Activated CD4-positive, alpha-beta memory T cell treated with anti-CD3 and anti-CD28 coated beads for 36 hours (primary cell): ENCODE measurements at places on chromosomes 16 and 17. TPM values are rescaled to one million over a fixed set of nuclear protein-coding genes. Genes with fewer than 3 reads are reported as not detected.
A peak's percentile ranks its signal among the peaks of the same experiment; 100 is the strongest.

- H3K27me3 ChIP-seq, result no peaks in the 10 kb centered on the region
- peaks cover 64% of the 10 kb centered on the region for H3K4me1 ChIP-seq
- no peak for DNase-seq
- H3K36me3 ChIP-seq, result peaks cover 3% of the 10 kb centered on the region
- no peak overlapping the region for H3K4me3 ChIP-seq
Measured at GRCh38 chr17:82878527-82878926, 38.7 kb upstream of the ZNF750 start.

GRCh38 chr17:33653399-33653788, 360.3 kb upstream of the ASIC2 start:
- DNase-seq, result no peak
- no peak overlapping the region for H3K4me3 ChIP-seq
- H3K27ac ChIP-seq, result no peak overlapping the region
- H3K36me3 ChIP-seq, result no peaks in the 10 kb centered on the region

GRCh38 chr16:85041219-85042166, 13.9 kb downstream of the KIAA0513 start:
- no peak overlapping the region for H3K4me3 ChIP-seq
- no peaks in the 10 kb centered on the region for H3K27me3 ChIP-seq
- no peak for DNase-seq
- no peak overlapping the region for H3K27ac ChIP-seq
- H3K36me3 ChIP-seq, result peaks cover 7% of the 10 kb centered on the region

DNA sequence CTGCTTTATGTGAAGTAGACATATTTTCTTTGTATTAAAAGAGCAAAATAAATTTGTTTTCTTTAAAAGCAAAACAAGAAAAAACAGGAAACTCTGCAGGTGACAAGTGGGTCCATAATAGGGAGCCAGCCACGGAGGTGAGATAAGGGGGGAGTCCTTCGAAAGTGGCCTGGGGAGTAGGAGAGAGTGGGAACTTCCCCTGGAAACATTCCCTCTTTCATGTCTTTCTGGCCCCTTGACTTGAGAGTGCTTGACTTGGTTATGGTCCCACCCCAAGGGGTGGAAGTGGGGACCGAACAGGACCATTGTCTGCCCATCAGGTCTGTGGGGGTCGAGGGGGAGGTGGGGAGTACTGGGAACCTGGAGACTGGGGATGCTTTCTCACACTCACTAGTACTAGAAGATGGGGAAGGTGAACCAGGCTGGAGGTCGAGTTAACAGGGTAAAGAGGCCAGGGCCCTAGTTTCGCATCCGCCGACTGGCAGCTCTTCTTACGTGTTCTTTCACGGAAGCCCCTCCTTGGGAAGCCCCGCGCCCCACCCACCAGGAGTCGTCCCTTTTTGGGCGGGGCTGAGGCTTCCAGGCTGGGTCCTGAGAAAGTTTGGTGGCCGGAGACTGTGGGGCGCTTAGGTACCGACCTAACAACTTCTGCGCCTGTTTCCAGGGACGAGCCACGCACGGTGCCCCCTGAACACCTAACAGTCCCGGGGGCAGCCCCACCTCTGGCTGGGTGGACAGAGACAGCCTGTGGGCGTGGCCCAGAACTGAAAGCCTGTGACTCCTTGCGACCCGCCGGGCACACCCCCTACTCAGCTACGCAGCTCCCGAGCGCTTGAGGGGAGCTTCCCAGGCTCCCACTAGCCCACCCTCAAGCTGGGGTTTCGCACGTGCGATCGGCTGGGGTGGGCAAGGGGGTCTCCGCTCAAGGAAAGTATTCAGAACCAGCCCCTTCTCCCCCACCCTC, 790 bp downstream of the TRADD start:
- H3K36me3 ChIP-seq, result peaks cover 14% of the 10 kb centered on the region
- peaks cover 8% of the 10 kb centered on the region for H3K27me3 ChIP-seq
- peaks cover 56% of the 10 kb centered on the region for H3K4me1 ChIP-seq
- DNase-seq, result peak; percentile 93
- peak overlapping the region; percentile 95 for H3K27ac ChIP-seq

DNA sequence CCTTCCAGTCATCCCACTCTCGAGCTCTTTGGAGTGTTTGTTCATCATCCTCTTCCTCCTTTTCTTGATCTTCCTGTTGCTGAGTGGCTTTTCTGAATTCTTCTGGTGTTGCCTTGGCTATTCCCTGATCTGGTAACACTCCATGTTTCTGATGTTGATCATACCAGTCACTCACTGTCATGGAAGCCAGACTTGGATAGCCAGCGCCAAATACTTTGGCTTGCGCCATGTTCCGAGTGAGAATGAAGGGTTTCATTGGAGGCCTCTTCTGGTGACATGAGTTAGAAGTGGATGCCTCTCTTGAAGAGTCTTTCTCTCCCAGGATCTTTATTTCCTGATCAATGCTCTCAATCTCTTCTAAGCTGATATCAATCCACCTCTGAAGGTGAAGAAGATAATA, 31.2 kb downstream of the TEX14 start:
- H3K27ac ChIP-seq, result no peak overlapping the region
- H3K4me1 ChIP-seq, result peaks cover 18% of the 10 kb centered on the region
- no peak for DNase-seq
- H3K27me3 ChIP-seq, result peaks cover 5% of the 10 kb centered on the region
- H3K4me3 ChIP-seq, result peak overlapping the region; percentile 45
- peaks cover 6% of the 10 kb centered on the region for H3K36me3 ChIP-seq

GRCh38 chr17:27247071-27247957, 46.6 kb upstream of the WSB1 start:
- H3K4me1 ChIP-seq, result no peaks in the 10 kb centered on the region
- H3K27ac ChIP-seq, result no peak overlapping the region

DNA sequence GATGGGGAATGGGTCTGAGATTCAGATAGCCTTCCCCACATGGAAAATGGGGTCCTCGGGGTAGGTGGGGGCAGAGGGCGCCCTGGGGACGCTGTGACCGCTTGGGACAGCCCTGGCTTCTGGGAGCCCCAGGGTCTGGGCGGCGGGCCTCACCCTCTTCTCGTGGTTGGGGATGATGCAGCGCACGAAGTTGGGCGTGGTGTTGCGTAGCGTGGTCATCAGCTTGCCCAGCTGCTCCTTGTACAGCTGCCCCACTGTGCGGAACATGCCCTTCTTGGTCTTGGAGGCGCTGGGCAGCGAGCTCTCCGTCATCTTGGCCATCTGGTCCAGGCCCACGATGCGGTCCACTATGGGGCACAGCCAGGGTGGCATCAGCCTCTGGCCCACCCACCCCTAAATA, 99.9 kb downstream of the NDE1 start:
- no peaks in the 10 kb centered on the region for H3K27me3 ChIP-seq
- H3K27ac ChIP-seq, result no peak overlapping the region
- no peak for DNase-seq
- no peak overlapping the region for H3K4me3 ChIP-seq
- no peaks in the 10 kb centered on the region for H3K4me1 ChIP-seq

DNA sequence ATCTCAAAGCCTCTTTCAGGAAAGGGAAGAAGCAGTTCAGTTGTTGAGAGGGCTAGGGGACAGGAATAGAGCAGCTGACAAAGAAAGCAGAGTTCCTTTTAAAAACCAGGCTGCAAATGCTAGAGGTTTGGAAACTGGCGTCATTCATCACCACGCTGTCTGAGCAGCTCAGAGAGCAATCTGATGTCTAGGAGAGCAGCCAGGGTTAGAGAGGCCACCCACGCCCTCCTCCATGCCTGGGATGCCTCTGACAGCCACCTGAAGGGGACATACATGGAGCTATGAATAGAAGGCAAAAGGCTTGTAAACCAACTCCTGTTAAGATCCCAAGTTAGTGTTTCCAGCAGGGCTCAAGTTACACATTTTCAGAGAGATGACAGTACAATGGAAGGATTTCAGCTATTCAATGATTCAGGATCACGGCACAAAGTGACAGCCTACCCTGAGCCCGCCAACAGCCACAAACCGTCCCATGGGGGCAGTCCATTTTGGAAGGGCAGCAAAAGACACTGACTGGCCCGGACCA, 12.4 kb downstream of the RAB5C start:
- peaks cover 18% of the 10 kb centered on the region for H3K36me3 ChIP-seq
- H3K27ac ChIP-seq, result no peak overlapping the region
- DNase-seq, result no peak
- peaks cover 31% of the 10 kb centered on the region for H3K4me1 ChIP-seq
- no peaks in the 10 kb centered on the region for H3K27me3 ChIP-seq
- no peak overlapping the region for H3K4me3 ChIP-seq

GRCh38 chr17:82320956-82321927, 3.8 kb upstream of the CD7 start:
- peak; percentile 88 for DNase-seq
- peaks cover 33% of the 10 kb centered on the region for H3K36me3 ChIP-seq
- H3K4me3 ChIP-seq, result peak overlapping the region; percentile 80
- no peaks in the 10 kb centered on the region for H3K27me3 ChIP-seq
- peaks cover 32% of the 10 kb centered on the region for H3K4me1 ChIP-seq

DNA sequence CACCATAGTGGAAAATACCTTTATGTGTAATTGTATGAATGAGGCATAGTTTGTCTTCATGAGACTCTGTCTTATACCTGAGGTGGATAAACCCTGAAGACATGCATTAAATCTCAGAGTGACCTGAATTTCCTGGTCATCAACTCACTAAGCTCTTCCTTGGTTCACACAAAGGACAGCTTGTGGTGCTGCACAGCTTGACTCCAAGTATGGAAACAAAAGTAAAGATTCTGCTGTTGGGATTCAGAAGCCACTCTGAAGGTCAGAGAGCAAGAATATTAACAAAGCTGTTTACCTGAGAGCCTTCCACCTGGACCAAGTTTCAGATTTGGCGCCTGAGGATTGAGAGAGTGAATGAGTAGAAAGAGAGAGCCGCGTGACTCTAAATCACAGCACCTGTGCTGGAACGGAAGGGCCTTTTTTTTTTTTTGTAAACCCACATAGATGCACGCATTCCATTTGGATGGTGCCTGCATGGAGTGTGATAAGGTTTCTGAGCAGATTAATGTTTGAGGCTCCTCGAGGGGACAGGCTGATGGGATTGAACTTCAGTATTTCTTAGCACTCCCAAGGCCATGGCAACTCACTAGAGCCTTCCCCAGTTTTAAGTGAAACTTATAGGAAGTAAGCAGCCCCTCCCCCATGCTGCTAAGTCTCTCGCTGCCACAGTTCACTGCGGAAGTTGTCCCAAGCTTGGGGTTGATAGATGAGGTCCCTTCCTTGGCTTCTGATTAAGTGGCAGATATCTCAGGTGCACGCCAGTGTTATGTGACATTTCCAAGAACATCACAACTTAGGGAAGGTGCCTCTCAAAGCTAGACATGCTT, 28.7 kb downstream of the CALB2 start:
- no peak for DNase-seq
- no peaks in the 10 kb centered on the region for H3K36me3 ChIP-seq
- peaks cover 28% of the 10 kb centered on the region for H3K27me3 ChIP-seq
- H3K27ac ChIP-seq, result no peak overlapping the region

- no peak overlapping the region for H3K27ac ChIP-seq
- H3K36me3 ChIP-seq, result no peaks in the 10 kb centered on the region
- no peak overlapping the region for H3K4me3 ChIP-seq
- H3K4me1 ChIP-seq, result no peaks in the 10 kb centered on the region
Measured at GRCh38 chr17:34024806-34025551, 230.1 kb upstream of the CCL2 start.

RCVRN gene
- not detected for total RNA-seq

CBX8 gene
- 4.5 TPM for total RNA-seq

ABI3 gene
- 19.7 TPM for total RNA-seq

SULT1A1 gene
- 9.0 TPM for total RNA-seq
